Activated CD4-positive, CD25-positive, alpha-beta regulatory T cell treated with anti-CD3 and anti-CD28 coated beads, Interleukin-2, amount 50 U/mL, for 72 hours (primary cell): ENCODE measurements at places on chromosomes 13 and 19.

- no peak for DNase-seq
Measured at GRCh38 chr13:20610006-20610405, 43.0 kb downstream of the IFT88 start.

DNA sequence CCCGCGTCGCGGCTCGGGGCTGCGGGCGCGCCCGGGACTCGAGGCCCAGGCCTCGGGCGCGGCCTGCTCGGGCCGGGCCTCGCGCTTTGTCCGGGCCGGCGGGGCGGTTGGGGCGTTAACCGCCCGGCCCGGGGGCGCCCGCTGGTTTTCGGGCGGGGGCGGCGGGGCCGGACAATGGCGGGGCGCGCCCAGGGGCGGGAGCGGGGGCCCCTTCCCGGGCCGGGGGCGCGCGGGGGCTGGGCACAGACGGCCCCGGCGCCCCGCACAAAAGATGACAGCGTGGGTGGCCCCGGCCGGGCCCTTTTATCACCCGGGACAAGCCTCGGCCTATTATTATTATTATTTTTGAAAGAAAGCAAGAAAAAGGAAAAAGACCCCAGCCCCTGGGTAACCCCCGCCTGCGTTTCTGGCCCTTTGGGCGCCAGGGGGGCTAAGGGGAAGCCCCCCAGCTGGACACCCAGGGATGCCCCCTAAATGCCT lies 419 bp downstream of the KDM4B start:
- no peak for DNase-seq

GRCh38 chr19:47427241-47428176 lies 8.2 kb upstream of the MEIS3 start:
- peak; percentile 76 for DNase-seq

- no peak for DNase-seq
Measured at GRCh38 chr19:17865364-17866311, 5.9 kb downstream of the RPL18A start.

- DNase-seq = no peak
Measured at GRCh38 chr13:99802416-99802815, 169.2 kb downstream of the ZIC5 start.

DNA sequence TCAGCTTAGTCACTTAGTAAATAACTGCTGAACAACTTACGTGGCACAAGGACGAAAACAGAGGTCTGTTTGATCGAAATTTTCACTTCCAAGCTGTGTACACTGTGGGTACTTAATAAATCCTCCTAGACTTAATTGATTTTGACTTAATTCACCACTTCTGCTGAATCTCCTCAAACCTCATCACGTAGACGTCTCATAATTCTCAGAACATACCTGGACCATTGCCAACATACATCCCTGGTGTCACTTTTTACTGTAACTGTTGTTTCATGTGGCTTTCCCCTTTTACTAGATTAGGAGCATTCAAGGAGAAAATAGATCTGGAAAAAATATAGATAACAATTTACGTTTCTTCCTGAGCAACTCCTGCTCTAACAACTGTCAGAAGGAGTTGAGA lies 105.0 kb downstream of the MBNL2 start:
- DNase-seq = no peak

DNA sequence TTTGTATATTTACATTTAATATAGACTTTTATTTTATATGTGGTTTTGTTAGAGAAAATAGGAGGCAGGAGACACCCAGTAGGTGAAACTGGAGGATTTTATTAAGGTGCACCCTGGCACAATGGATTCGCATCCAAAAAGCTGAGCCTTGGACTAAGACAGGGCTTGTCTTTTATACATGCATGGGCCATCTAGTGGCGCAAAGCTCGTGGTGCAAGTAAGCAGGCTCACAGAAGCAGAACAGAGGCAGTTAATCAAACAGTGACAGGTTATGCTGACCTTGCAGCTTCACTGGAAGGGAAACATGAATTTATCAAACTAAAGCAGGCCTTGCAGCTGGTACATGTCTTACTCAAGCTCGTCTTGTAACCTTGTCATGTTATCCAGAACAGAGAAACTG lies 58.8 kb upstream of the ZNF681 start:
- DNase-seq = no peak

- no peak for DNase-seq
Measured at GRCh38 chr13:72427757-72428528, 299.5 kb downstream of the MZT1 start.

DNA sequence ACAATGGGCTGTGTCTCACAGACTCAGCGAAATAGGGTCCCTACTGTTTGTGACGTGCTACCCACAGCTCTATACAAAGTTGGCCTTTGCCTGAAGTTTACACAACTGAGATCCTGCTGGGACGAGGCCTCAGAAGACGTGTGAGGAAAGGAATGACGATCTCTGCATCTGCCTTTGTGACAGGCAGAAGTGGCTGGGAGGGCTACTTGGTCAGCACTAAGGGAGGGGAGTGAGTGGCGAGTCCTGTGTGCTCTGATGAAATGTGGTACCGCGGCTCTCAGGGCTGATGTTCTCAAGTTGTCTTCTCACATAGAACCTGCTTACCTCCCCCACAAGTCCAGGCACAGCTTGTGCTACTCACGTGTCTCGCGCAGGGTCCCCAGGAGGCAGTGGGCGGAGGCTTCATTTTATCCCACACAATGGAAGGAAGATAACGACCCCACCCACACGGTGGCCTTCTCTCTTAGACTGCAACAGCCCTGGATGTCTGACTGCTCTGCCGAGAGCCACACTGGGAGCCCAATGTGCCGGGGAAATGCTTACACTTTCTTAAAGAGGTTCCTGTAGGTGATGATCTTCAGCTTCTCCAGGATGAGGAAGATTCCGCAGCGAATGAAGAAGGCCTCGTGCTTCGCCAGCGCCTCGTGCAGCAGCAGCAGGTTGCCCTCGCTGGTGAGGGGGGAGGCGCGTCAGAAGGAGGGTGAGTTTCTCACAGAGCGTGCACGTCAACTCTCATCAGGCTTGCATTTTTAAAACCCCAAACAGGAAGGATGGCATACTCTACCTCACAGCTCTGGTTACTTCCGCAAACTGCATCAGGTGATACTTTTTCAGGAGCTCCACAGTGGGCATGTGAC lies 21.2 kb downstream of the PROZ start:
- DNase-seq = no peak

DNA sequence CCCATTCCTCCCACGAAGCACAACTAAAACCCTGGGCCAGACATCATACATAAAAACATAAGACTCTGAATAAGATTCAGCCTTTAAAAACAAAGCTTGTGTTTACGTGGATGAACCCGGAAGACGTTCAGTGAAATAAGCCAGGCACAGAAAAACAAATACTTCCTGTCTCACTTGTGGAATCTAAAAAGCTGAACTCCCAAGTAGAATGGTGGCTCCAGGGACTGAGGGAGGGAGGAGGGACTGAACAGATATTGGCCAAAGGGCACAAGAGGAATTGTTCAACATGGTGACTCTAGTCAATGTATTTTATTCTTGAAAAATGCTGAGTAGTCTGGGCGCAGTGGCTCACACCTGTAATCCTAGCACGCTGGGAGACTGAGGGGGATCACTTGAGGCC lies 35.7 kb upstream of the TPM4 start:
- no peak for DNase-seq

DNA sequence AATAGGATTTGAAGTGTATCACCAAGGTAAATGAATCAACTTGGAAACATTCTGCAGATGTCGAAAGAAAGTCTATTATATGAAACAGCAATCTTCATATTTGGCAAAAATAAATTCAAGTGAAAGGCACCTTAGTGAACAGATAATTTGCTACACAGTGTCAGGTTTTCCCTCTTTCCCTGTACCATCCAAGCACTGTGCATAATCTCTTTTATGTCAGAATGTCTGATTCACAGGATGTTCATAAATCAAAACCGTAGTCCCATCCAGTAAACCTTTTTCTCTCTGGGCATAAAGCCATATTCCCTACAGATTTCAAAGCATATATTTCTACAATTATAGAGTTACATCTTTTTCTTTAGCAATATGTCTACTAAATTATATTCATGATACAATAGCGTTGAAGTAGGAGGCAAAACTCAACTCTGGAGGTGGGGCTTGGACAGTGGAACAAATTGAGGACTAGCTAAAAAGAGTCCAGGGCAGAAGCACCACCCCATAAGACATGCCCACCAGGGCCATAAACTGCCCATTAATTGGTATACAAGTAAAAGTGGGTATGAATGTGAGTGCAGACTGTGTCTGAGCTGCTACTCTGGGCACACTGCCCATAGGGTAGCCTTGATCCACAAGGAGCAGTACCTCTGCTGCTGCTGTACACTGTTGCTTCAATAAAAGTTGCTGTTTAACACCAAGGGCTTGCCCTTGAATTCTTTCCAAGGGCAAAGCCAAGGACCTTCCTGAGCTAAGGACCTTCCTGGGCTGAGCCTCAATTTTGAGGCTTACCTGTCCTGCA lies 72.1 kb upstream of the MYCBP2 start:
- no peak for DNase-seq

DNA sequence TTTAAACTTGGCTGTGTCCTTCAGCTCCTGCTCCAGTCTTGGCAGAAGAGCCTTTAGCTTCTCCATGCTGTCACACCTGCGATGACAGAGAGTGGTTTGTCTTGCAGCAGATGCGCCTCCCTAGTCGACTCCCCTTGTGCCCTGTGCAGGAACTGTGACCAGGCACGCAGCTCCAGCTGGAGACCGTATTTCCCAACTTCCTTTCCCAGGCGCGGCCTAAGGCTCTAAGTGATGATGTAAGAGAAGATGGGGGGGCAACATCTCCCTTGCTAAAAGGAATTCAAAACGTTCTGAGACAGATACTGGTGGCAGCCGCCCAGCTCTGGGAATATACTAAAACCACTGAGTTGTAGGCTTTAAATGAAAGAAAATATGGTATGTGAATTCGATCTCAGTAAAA lies 16.3 kb downstream of the DCUN1D2 start:
- no peak for DNase-seq

- DNase-seq = no peak
Measured at GRCh38 chr13:107807306-107808073, 407.8 kb downstream of the LIG4 start.

- no peak for DNase-seq
Measured at GRCh38 chr13:37869756-37870488, at the start of gene TRPC4. Gene TRPC4 (minus strand): TSS chr13:37869772. CDS start chr13:37783333, 86,439 bp downstream.

- DNase-seq = no peak
Measured at GRCh38 chr19:55340784-55341147, 1.1 kb downstream of the KMT5C start.

DNA sequence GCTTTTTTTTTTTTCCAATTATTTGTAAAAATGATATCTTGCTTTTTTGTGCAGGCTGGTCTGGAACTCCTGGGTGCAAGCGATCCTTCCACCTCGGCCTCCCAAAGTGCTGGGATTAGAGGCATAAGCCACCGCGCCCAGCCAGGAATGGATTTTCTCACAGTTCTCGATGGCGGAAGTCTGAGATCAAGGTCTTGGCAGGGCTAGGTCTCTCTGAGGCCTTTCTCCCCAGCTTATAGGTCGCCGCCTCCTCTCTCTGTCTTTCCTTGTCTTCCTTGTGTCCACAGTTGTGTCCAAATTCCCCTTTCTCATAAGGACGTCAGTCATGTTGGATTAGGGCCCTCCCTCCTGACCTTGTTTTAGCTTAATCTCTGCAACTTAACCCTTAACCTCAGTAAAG lies 200.5 kb downstream of the UQCRFS1 start:
- no peak for DNase-seq

DNA sequence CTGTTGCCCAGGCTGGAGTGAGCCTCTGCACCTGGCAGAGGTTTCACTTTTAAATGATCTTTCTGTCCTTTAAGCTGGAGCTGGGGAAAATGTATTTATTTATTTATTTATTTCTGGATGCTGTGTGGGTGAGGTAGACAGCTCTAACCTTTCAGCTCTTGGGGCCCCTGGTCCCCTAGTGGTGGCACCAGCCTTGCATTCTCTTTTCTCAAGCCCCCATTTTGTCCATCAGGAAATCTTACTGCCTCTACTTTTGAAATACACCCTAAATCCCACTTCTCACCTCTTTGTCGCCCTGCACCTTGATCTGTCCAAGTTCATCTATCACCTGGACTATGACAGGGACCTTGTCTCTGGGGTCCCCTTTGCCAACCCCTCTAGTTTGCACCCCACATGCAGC lies 2.1 kb upstream of the B9D2 start:
- no peak for DNase-seq

DNA sequence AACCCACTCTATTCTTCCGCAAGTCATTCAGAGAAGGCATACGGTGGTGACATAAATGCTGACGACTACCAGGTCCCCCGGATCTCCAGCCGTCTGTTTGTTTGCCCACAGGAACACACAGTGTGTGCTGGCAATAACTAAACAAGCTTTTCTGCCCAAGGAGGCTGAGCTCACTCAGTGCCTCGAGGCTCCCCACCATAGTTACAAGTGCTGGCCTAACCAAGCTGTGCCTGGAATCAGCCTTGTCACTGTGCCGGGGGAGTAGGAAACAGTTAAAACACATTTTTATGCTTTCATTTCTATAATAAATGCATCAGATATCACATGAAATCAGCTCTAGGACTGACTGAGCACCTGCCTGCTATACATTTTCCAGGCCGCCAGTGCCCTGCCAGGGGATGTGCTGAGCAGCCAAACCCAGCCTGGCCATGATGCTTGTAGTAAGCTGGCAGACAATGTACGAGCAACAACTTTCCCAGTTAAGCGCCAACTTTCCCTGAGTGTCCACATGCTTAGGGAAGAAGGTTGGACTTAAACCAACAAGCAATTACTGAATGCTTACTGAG lies 28.1 kb downstream of the BRD4 start:
- DNase-seq = no peak

- DNase-seq = no peak
Measured at GRCh38 chr13:41546372-41547190, 89.2 kb downstream of the RGCC start.

DNA sequence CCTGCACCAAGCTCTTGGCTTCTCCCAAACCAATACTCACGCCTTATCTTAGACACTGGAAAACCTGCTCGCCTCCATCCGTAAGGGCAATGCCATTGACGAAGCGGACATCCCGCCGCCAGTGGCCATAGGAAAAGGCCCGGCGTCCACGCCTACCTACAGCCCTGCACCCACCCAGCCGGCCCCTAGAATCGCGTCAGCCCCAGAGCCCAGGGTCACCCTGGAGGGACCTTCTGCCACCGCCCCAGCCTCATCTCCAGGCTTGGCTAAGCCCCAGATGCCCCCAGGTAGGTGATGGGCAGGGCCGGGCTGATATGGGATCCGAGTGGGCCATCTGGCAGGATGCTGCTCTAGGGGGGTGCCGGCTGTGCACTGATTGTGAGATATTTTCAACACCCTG lies 7.4 kb downstream of the CC2D1A start:
- no peak for DNase-seq

DNA sequence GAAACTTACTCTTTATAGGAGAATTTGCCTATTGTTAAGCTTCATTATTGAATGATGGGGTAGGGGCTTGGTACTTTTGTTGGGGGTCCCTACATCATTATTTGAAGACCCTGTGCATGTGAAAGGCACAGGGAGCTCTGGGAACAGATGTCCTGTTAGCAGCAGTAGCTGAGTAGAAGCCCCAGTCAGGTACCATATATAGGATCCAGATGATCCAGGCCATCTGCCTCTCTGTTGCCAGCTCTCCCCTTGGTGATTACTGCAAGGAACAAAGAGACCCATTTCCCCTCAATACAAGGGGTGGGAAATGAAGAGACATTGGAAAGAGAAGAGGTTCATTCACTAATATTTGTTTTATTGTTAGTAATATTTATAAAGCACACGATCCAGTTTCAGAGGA lies 4.4 kb upstream of the MTMR6 start:
- DNase-seq = no peak
